ENCODE measurements at places on chromosomes 7 and 10. TPM values are rescaled to one million over a fixed set of nuclear protein-coding genes. Genes with fewer than 3 reads are reported as not detected.

MOGAT3 gene
- not detected for total RNA-seq

EPDR1 gene
- 21.3 TPM for total RNA-seq

CLDN4 gene
- total RNA-seq = 0.93 TPM

LBX1 gene
- not detected for total RNA-seq

WBP1L gene
- 77.8 TPM for total RNA-seq

UPF2 gene
- total RNA-seq = 17.1 TPM
